ENCODE measurements at places on chromosomes 12 and 14. TPM values are rescaled to one million over a fixed set of nuclear protein-coding genes. Genes with fewer than 3 reads are reported as not detected.
A peak's percentile ranks its signal among the peaks of the same experiment; 100 is the strongest.

DNA sequence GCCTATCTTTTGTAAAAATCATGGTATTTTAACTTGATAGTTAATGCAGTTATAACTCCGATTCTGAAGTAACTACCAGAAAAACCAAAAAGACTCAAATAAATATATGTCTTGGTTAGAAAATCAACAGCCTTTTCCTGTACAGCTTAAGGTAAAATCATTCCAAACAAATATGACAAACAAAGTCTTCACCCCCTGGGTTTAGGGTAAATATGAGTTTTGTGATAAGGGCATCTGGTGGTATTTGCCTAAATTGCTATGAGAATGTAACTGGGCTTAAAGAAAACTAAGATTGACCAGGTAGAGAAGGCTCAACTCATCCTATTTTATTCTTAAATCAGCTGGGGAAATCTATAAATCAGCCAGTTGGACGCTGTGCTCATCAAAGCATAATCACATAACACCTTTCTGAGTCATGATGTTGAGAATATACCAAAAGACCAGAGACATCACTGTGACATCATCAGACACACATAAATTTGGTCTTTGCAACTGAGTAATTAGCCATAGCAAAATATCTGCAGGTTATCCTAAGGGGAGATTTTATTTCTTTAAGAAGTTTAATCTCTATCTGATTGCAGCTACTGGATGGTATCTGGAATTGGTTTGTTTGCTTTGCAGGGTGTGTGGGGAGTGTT is 133.9 kb downstream of the STXBP6 start:
- no peak for DNase-seq

DNA sequence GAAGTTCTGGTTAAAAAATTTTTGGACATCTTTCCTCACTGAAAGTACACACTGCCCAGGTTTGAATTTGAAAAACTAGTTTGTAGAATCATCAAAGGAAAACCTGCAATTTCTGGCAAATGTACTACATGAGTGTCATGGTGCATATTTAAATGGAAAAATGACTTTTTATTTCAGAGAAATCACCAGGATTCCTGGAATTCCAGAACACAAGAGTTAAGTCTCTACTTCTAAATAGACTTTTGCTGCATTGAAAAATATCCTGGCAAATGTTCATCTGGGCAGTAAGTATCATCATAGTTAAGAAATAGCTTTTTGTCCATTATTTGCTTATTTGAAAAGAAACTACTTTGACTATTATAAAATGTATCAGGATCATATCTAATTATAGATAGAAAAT is 275.1 kb downstream of the PRKD1 start:
- DNase-seq, result no peak

- no peak for DNase-seq
These were observed 107.8 kb downstream of the BMP4 start for GRCh38 chr14:53848854-53849253.

DNA sequence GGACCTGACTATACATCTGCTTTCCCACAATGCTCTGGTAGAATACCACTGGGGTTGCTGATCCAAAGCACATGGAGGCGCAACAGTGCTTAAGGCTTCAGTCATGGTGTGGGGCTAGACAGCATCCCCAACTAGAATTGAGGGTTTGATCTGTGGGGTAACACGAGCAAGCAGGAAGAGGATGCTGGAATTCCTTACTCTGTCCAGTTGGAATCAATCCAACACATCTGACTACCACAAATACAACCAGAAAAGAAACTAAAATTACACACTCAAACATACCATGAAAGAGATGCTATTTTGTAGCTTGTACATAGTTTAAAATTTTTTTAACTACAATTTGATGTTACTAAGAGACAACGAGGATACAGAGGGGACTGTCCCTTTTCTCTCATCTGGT is 40.4 kb upstream of the GTF2A1 start:
- DNase-seq, result no peak

KRT72 gene
- not detected for total RNA-seq

GRCh38 chr12:90062799-90063198 is 354.2 kb upstream of the ATP2B1 start:
- peak; percentile 13 for DNase-seq

- peak; percentile 20 for DNase-seq
These were observed at the start of gene CCDC85C for GRCh38 chr14:99603471-99604277. Gene CCDC85C, minus strand, starts transcription at chr14:99604207. Its CDS starts 248 bp downstream, at chr14:99603959.

CIROP gene
- not detected for total RNA-seq

DNA sequence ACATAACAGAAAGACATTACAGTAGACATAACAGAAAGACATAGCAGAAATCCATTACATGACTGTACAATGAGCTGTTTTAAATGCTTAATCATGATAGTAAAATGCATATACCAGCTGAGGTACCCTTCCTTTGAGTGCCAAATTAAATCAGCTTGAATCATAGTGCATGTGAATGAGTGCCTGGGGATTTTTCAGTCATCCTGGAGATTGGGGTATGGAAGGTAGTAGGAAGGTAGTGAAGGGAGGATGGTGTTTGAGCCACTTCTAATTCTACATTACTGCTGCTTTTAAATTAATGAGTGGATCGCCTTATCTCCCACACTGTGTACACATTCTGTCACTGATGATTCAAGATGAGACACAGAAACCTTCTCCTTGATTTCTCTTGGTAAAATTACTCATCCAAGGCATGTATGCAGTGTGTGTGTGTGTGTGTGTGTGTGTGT is 534.2 kb downstream of the LRFN5 start:
- peak; percentile 2 for DNase-seq

DNA sequence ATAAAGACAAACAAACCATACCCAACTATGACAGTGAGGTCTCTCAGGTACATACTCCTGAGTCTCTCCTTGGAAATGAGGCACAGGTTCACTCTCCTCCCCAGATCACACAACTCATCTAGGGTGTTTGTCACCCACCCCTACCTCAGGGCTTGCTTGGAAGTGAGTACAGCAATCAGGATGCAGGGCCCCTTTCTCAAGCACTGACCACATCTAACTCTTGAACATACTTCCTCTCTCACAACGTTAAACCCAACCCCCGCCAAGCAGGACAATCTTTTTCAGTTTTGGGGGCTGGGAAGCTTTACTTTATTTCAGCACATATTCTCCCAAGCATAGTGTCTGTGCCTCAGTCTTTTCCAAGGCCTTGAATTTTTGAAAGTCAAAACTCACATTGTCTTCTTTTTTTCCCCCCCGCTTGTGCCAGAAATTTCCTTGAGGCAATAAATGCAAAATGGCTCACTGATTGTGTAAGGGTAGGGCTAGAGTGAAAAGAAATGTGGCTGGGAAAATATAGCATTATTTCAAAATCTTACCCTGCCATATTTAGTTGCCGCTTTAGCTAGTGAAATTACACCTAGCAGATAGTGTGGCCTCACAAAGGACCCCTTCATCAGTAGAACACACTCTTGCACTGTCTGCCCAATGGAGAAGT is 2.4 kb upstream of the GPR65 start:
- no peak for DNase-seq

DNA sequence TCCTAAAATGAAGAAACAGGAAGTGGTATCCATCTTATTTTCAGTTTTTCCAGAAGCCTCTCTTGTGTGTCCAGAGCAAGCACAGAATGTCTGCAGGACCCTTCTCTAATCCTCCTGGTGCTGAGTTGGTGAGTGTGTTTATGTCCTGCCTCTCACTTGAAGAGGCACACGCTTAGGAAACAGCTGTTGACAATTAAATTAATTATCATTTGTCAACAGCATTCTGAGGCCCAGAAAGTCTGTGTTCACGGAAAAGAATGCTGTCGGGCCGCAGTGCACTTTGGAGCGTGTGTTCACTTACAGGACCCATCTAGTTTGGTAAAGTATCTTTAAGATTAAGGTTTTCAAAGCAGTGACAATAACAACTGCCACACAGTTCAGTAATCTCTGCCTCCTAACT is 70.5 kb downstream of the LMNTD1 start:
- DNase-seq, result no peak

DNA sequence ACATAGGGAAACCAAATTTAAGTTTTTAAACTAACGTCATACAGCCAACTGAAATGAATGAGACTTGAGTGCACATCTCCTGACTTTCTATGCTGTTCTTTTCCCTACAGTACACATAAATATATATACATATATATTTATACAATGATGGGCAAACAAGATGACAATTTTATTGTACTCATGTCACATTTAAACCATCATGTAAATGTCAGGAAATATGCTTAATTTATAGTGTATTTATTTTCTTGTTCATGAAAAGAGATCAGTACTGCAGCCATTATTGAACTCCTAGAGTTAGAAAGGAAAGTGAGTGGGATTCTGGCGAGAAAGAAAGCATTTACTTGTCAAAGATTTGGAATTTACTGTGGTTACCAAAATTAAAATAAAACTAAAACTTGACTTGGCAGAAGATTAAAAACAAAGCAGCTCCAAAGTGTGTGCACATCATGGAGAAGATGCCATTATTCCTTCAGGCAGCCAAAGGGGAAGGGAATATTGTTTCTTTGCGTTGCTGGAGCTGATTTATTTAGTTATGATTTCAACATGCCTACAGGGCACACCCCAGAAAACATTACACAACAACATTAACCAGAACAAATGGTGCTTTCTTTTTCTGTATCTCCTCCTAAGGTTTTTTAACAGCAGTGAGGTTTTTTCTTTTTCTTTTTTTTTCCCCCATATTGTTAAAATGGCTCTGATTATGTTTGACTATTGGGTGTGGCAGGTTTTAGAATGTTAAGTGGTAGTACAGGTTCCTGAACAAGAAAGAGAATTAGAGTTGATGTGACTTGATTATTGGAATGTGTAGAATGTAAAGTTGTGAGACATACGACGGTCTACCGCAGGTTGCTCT is 144.6 kb downstream of the RAD51B start:
- peak; percentile 26 for DNase-seq

GRCh38 chr14:35285168-35286002 is 6.8 kb upstream of the PSMA6 start:
- no peak for DNase-seq

DYNC1H1 gene
- total RNA-seq, result 113 TPM

GRCh38 chr14:77760381-77761204 is at the start of gene SNW1:
Gene SNW1, minus strand, starts transcription at chr14:77761156. Its CDS starts 29 bp downstream, at chr14:77761127.
- DNase-seq, result peak; percentile 93

UNC119B gene
- 14.3 TPM for total RNA-seq

- no peak for DNase-seq
These were observed 208.4 kb downstream of the C12orf75 start for GRCh38 chr12:105538880-105539279.

- no peak for DNase-seq
These were observed 50.3 kb downstream of the TDP1 start for GRCh38 chr14:90005939-90006530.

GRCh38 chr12:116492703-116493324 is 66.4 kb upstream of the MAP1LC3B2 start:
- peak; percentile 82 for DNase-seq

ASCL1 gene
- total RNA-seq, result not detected

DNA sequence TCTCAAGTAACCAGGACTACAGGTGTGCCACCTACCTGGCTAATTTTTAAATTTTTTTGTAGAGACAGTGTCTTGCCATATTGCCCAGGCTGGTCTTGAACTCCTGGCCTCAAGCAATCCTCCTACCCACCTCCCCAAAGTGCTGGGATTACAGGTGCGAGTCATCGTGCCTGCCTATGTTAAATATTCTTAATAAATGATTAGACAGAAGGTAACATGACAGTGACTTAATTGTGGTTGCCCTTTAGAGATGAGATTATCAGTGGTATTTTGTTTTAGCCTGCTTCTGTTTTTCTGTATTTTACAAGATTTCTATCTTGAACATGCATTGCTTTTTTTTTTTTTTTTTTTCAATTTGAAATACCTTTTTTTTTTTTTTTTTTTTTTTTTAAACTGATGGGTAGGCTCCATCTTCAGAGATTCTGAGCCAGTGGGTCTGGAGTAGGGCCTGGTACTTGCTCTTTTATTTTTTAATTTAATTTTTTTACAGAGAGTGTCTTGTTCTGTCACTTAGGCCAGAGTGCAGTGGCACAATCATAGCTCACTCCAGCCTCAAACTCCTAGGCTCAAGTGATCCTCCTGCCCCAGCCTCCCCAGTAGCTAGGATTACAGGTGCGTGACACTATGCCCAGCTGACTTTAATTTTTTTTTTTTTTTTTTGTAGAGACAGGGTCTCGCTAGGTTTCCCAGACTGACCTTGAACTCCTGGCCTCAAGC is 88.4 kb downstream of the BORCS5 start:
- no peak for DNase-seq

GRCh38 chr12:82040987-82041743 is 282.0 kb upstream of the PPFIA2 start:
- DNase-seq, result no peak

DNA sequence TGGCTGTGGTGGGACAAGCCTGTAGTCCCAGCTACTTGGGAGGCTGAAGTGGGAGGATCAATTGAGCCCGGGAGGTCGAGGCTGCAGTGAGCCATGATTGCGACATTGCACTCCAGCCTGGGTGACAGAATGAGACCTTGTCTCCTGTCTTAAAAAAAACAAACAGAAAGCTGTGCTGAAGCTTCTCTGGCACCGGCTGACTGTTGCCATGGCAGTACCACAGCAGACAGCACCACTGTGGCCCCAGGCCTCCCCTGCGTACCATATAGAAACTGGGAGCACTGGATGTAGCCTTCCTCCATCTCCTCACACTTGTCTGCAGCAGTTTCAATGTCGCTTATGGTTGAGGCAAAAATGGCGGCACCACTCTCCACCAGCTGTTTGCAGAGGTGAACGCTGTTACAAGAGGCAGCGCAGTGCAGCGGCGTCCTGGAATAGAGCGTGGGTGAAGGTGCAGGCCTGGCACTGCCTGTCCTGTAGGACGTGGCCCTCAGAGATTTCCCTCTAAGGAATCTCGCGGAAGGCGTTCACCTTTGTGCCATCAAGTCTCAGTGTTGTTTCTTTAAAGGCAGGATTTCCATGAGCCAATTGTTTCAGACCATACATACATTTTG is 21.9 kb downstream of the ZFYVE21 start:
- no peak for DNase-seq

DNA sequence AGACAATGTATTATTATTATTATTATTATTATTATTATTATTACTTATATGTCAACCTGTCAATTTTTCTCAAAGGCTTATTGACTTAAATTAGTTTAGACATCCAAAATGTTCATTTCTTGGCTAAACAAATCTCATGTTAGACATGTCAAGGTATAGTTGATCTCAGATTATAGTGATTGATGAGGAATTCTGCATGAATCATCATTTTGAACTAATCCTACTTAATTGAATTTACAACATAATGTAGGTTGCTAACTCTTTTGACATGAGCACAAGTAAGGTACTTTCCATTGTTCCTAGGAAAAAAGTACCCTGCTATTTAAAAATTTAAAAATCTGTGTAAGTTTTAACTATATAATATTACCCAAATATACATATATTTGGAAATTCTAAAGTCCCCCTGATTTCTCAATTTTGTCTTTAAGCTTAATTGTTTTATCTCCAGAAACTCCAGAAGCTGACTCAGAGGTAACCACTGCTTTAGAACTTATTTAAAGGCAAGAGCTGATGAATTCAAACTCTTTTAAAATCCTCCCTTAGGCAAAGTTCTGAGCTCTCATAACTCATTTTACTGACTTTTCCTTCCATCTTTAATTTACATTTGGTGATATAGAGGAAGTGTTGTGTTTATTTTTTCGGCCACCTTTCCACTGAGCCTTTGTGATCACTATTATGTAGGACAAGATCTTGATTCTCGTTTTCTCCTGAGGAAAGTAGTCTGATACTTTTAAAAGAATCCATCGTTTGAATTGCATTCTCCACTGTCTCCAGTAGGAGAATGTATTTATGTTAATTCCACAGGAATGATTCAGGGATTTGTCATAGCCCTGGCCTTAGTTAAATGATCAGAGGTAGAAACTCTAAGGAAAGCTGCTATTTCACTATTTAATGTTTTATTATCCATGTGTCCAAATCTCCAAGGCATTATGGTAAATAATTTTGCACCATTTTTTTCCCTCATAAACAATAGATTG is 1304.5 kb downstream of the AACS start:
- DNase-seq, result peak; percentile 72

Data from H4 (cell line).